CD8-positive, alpha-beta memory T cell (primary cell): ENCODE measurements at places on chromosomes 5 and 9. TPM values are rescaled to one million over a fixed set of nuclear protein-coding genes. Genes with fewer than 3 reads are reported as not detected.

DNA sequence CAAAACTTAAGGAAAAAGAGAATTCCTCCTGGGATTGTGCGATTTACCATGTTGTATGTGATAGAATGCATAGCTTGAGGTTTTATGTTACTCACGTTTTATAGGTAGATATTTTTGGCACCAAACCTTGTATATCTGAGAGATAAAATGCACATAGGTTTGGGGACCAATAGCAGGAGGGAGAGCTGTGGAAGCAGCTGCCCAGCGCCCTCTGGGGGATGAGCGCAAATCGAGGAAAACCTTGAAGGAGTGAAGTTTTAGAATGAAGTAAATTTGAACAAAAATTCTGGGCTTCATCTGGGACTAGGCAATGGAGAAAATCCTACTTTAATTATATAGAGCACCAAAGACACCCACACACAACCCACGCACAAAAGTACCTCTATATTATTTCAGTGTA is 197.0 kb downstream of the ADCY2 start:
- H3K4me3 ChIP-seq, result no peak overlapping the region
- H3K27me3 ChIP-seq, result no peaks in the 10 kb centered on the region
- no peaks in the 10 kb centered on the region for H3K36me3 ChIP-seq
- no peak for DNase-seq

The GABRA1 gene
- not detected for total RNA-seq

The IL9 gene
- total RNA-seq, result 12.5 TPM

- peak; percentile 86 for DNase-seq
- peak overlapping the region; percentile 40 for H3K27ac ChIP-seq
- H3K4me1 ChIP-seq, result peaks cover 68% of the 10 kb centered on the region
- H3K36me3 ChIP-seq, result no peaks in the 10 kb centered on the region
Observed at GRCh38 chr5:170302653-170303501, 5.3 kb upstream of the LCP2 start.

- DNase-seq, result no peak
- H3K4me1 ChIP-seq, result no peaks in the 10 kb centered on the region
- H3K4me3 ChIP-seq, result no peak overlapping the region
- no peaks in the 10 kb centered on the region for H3K36me3 ChIP-seq
- no peak overlapping the region for H3K27ac ChIP-seq
- no peaks in the 10 kb centered on the region for H3K27me3 ChIP-seq
Observed at GRCh38 chr5:58544926-58545325, 37.9 kb upstream of the RAB3C start.
